ENCODE measurements at places on chromosomes 2 and 18. TPM values are rescaled to one million over a fixed set of nuclear protein-coding genes. Genes with fewer than 3 reads are reported as not detected.

DNA sequence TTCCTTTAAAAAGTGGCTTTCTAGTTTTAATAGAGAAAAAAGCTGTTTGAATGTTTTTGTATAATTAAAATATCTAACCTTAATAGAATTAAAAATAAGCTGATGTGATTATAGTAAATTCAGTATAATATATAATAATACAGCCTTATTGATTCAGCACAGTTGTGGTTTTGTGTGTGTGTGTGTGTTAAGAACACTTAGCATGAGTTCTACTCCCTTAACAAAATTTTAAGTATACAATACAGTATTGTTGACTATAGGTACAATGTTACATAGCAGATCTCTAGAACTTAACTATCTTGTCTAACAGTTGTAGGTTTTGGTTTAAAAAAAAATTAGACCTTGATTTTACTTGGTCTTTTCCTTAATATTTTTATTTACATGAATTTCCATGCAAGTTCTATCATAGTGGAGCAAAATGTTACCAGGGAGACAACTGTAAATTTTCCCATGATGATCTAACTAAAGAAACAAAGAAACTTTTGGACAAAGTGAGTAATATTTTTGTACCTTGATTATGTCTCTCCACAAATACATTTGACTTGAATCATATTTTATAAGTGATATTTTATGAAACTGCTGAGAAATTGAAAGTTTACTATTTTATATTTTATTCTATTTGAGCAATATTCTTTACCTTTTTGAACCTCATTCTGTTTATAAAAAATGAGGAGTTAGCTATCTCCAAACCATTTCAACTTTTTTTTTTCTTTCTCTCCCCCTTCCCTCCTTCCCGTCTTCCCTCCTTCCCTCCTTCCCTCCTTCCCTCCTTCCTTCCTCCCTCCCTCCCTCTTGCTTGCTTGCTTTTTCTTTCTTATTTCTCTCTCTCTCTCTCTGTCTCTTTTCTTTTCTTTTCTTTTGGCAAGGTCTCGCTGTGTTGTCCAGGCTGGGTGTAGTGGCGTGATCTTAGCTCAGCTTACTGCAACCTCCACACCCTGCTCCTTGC, 46.3 kb downstream of the ZC3H6 start:
- H3K36me3 ChIP-seq: no peaks in the 10 kb centered on the region
- no peaks in the 10 kb centered on the region for H3K4me1 ChIP-seq
- H3K27me3 ChIP-seq: no peaks in the 10 kb centered on the region

DNA sequence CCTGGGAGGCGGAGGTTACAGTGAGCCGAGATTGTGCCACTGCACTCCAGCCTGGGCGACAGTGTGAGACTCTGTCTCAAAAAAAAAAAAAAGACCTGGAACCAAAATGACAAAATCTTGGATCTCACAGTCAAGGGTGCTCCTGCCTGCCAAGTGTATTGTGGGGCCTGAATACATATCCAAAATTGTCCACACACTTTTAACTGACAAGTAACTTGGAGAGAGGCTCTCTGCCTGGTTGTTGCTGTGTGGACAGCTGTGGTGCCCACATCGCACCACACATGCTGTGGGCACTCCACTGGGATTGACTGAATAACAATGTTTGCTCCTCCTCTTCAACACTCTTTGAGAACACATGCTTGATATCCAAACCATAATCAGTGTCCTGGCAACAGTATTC, 117.6 kb upstream of the REV1 start:
- no peaks in the 10 kb centered on the region for H3K36me3 ChIP-seq
- 0 out of 2 replicates have a peak, but pooled peaks cover 2% of the 10 kb centered on the region for H3K4me1 ChIP-seq
- peaks cover 16% of the 10 kb centered on the region for H3K27me3 ChIP-seq
- H3K4me3 ChIP-seq: no peak overlapping the region

- H3K27ac ChIP-seq: no peak overlapping the region
- no peaks in the 10 kb centered on the region for H3K36me3 ChIP-seq
- no peaks in the 10 kb centered on the region for H3K4me1 ChIP-seq
- no peaks in the 10 kb centered on the region for H3K27me3 ChIP-seq
- H3K4me3 ChIP-seq: no peak overlapping the region
These were observed 12.5 kb upstream of the HK2 start for GRCh38 chr2:74821177-74822126.

DNA sequence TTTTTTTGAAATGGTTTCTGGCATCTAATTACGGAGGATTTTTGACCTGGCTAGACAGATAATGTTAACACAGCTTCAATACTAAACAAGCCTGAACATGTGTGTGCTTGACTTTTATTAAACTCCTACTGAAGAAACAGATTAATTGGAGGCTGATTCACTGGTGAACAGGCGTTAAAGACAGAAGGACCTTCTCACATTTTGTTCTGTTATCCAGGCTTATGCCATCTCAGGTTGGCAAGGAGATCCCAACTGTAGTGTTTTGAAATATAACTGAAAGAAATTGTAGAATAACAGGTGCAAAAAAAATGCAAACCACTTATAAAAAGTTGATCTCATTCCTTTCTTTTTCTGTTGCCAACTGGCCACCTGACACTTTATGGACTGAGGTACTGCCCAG, 269.6 kb downstream of the ARHGAP15 start:
- no peak overlapping the region for H3K4me3 ChIP-seq
- peaks cover 4% of the 10 kb centered on the region for H3K4me1 ChIP-seq
- no peaks in the 10 kb centered on the region for H3K27me3 ChIP-seq
- no peak for DNase-seq
- no peak overlapping the region for H3K27ac ChIP-seq
- H3K36me3 ChIP-seq: no peaks in the 10 kb centered on the region

DNA sequence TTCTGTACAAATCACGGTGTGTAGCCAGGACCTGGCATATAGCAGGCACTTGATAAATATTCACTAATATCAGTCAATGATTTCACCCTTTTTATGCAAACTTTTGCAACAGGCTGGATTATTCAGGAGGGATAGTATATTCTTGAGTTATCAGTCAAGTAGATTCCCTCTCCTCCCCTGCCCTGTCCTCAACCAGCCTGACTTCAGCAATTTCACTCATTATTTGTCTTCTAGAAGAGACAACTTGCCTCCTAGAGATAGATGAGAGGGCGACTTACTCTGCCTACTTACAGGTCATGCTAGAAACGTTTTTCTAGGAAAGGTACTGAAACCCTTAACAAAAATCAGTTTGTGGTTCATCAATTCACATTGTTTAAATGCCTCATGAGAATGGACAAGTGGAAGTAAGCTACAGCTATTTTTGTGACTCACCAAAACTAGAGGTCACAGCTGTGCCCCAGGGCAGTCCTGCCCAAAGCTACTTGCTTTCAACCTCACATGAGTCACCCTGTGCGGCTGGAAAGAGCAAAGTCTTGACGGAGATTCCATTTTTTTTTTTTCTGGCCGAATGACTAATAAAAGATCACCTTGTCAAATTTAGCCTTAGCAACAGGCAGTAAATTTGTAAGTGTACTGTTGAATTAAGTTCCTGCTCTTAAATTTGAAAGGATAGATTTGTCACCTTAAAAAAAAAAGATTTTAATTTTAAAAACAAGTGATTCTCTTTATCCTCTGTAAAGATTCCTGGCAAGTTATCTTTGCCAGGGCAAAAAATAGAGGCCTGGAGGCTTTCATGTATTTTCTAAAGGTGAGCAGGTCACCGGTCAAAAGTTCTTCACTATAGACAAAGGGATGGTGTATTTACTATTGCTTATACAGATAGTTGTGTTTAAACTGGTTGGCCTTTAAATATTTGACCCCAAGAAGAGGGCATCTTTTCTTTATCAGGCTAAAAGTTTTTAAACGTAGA, 109.0 kb upstream of the SLC35G4 start:
- DNase-seq: peak; percentile 89
- H3K4me3 ChIP-seq: no peak overlapping the region
- peaks cover 30% of the 10 kb centered on the region for H3K4me1 ChIP-seq
- 0 out of 2 replicates have a peak overlapping the region, but pooled peaks have one; percentile 5 for H3K27ac ChIP-seq

DNA sequence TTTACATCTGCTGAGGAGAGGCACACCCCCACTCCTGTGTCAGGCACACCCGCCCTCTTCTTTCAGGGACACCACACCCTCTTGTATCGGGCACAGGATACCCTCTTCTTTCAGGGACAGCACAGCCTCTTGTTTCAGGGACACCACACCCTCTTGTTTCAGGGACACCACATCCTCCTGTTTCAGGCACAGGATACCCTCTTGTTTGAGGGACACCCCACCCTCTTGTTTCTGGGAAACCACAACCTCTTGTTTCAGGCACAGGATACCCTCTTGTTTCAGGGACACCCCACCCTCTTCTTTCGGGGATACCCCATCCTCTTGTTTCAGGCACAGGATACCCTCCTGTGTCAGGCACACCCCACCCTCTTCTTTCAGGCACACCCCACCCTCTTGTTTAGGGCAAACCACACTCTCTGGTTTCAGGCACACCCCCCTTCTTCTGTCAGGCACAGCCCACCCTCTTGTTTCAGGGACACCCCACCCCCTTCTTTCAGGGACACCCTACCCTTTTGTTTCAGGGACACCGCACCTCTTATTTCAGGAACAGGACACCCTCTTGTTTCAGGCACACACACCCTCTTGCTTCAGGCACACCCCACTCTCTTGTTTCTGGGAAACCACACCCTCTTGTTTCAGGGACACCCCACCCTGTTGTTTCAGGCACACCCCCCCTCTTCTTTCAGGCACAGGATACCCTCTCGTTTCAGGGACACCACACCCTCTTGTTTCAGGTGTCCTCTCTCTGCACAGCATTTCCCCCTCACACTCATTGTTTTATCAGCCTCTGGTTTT, 96.2 kb downstream of the TPO start:
- no peak for DNase-seq
- 0 out of 2 replicates have a peak, but pooled peaks cover 3% of the 10 kb centered on the region for H3K27me3 ChIP-seq
- H3K27ac ChIP-seq: no peak overlapping the region
- H3K4me1 ChIP-seq: no peaks in the 10 kb centered on the region

DNA sequence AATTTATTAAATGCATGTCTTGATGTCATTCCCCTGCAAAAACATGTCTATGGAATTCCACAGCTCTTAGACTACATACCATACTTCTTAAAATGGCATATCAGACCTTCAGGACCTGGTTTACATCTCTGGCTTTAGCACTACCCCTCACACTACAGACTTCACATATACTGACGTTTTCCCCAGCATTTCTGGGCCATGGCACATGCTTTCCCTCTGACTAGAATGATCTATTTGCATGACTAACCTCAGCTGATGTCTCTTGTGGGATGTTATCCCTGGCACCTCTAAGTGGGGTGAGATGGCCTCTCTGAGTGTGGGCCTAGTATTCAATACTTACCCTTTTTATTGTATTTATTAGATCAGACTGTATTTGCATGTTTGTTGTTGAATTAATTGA, 381.6 kb downstream of the ERBB4 start:
- H3K27me3 ChIP-seq: no peaks in the 10 kb centered on the region
- DNase-seq: no peak
- H3K4me3 ChIP-seq: no peak overlapping the region
- no peak overlapping the region for H3K27ac ChIP-seq

The GLI2 gene
- 3.4 TPM for total RNA-seq

The MATN3 gene
- total RNA-seq: not detected

The SERPINB13 gene
- 0.07 TPM for total RNA-seq

The HOXD13 gene
- not detected for total RNA-seq
